ENCODE measurements at places on chromosomes 12 and 14.
A peak's percentile ranks its signal among the peaks of the same experiment; 100 is the strongest.

DNA sequence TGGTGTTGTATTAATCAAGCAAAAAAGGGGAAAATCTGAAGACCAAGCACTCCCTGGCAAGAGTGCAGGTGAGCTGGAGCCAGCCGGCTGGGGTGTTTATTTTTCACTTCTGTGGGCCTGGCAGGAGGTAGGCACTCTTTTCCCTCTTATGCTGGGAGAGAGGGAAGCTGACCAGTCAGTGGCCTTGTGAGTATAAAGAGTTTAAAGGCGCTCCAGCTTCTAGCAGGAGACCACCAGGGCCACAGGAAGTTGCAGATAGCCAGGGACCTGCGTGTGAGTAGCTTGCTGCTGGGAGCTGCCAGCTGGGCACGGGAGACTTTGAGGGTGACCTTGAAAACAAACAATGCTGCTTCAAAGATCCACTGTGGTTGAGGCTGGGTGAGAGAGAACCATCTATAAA is 217.4 kb upstream of the PWP1 start:
- no peaks in the 10 kb centered on the region for H3K36me3 ChIP-seq
- DNase-seq: no peak
- no peaks in the 10 kb centered on the region for H3K27me3 ChIP-seq
- no peak overlapping the region for H3K27ac ChIP-seq
- no peak overlapping the region for H3K4me3 ChIP-seq

DNA sequence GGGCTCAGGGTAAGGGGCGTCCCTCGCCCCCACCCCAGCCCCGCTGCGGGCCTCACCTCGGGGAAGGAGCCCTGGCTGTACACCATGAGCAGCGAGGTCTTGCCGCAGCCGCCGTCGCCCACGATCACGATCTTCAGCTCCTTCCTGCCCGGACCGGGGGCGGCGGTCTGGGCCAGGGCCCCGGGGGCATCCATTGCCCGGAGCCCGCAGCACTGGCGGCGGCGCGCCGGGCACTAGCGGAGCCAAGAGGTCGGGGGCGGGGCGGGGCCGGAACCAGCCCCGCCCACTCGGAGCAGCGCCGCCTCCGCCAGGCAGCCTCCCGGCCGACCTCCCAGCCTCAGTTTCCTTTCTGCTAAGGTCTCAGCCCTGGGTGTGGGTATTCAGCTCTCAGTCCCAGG is at the start of gene RHOF:
RHOF (minus strand) TSS at position 249 of the 398 bp plus-strand sequence; CDS start at position 194, 55 bp downstream.
- H3K27ac ChIP-seq: peak within 1 kb of the TSS; percentile 95
- peaks cover 36% of the 10 kb centered on the region for H3K36me3 ChIP-seq
- peaks cover 55% of the 10 kb centered on the region for H3K4me1 ChIP-seq
- no peaks in the 10 kb centered on the region for H3K27me3 ChIP-seq
- no peak for DNase-seq
- H3K4me3 ChIP-seq: peak within 1 kb of the TSS; percentile 94

- H3K36me3 ChIP-seq: peaks cover 15% of the 10 kb centered on the region
- H3K27me3 ChIP-seq: no peaks in the 10 kb centered on the region
- H3K4me3 ChIP-seq: no peak overlapping the region
Observed at GRCh38 chr12:116565963-116566362, 6.8 kb downstream of the MAP1LC3B2 start.

GRCh38 chr12:25695574-25695973 is 142.5 kb upstream of the LMNTD1 start:
- no peaks in the 10 kb centered on the region for H3K4me1 ChIP-seq
- H3K27ac ChIP-seq: no peak overlapping the region
- H3K36me3 ChIP-seq: no peaks in the 10 kb centered on the region
- H3K4me3 ChIP-seq: no peak overlapping the region

DNA sequence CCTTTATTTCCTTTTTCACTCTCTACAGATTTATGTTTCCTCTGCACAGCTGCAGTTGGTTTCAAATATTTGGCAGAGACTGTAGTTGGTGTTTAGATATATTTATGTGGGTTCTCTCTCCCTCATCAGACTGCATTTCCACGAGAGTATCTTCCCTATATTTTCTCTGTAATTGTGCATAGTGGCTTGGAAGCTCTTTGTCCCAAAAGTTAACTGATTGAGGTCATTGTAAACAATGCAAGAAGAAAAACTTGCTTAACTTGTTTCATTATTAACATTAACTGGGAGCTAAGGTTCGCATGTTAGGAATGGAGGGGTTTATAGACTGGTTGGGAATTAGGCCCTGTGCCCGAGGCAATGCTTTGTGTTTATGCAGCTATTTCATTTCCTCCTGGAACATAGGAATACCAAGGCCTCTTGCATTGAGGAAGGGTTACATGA is 216.9 kb upstream of the HMGA2 start:
- H3K4me3 ChIP-seq: no peak overlapping the region
- peaks cover 3% of the 10 kb centered on the region for H3K27me3 ChIP-seq
- H3K4me1 ChIP-seq: peaks cover 4% of the 10 kb centered on the region
- no peak overlapping the region for H3K27ac ChIP-seq
- no peaks in the 10 kb centered on the region for H3K36me3 ChIP-seq

GRCh38 chr14:53715193-53715721 is 241.4 kb downstream of the BMP4 start:
- H3K27ac ChIP-seq: no peak overlapping the region
- H3K4me1 ChIP-seq: no peaks in the 10 kb centered on the region
- H3K4me3 ChIP-seq: no peak overlapping the region
- no peak for DNase-seq
- H3K36me3 ChIP-seq: no peaks in the 10 kb centered on the region

DNA sequence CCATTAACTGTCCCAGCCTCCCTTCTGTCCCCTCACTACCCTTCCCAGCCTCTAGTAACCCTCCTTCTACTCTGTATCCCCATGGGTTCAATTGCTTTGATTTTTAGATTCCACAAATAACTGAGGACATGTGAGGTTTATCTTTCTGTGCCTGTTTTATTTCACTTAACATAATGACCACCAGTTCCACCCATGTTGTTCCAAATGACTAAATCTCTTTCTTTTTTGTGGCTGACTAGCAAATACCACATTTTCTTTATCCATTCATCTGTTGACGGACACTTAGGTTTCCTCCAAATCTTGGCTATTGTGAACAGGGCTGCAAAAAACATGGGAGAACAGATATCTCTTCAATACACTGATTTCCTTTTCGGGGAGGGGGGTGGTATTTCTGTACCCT is 65.7 kb downstream of the PRKD1 start:
- no peaks in the 10 kb centered on the region for H3K36me3 ChIP-seq

GRCh38 chr12:54956818-54957641 is 27.5 kb downstream of the TESPA1 start:
- peaks cover 74% of the 10 kb centered on the region for H3K4me1 ChIP-seq
- H3K36me3 ChIP-seq: peaks cover 94% of the 10 kb centered on the region
- H3K4me3 ChIP-seq: peak overlapping the region; percentile 47

DNA sequence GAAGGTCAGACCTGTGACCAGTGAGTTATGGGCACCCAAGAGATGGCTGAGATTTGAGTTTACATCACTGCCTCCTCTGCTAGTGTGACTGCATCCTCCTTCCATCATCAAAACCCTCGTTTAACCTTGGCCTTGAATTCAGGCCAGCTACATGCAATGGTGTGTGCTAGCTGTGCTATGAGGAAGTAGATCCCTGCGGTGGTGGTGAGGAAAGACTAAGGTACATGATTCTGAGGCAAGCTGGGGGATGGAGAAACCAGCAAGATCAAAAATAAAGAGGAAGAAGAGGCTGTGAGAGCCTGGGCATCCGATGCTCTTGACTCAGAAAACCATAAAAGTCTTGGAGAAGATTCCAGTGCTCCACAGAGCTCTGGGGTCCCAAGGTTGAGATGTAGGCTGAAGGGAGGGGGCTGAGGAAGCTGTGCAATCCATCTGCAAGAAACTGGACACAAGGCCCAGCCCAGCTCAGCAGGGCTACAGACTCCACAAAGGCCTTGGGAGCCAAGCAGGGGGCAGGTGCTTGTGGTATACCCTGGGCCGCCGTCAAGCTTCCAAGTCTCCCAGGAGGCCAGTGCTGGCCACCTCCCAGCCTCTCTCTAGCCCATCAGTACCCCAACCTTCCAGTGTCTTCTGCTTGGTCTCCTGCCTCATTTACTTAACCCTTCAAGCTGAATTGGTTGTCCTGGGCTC is 774.8 kb downstream of the VRK1 start:
- H3K4me1 ChIP-seq: no peaks in the 10 kb centered on the region
- no peak for DNase-seq
- H3K4me3 ChIP-seq: no peak overlapping the region
- H3K27me3 ChIP-seq: no peaks in the 10 kb centered on the region
- H3K27ac ChIP-seq: peak overlapping the region; percentile 55
- H3K36me3 ChIP-seq: peaks cover 1% of the 10 kb centered on the region

Data from T-helper 2 cell treated with Interferon-gamma antibody and Interleukin-4, amounts not matched to agents 5 μg/mL and 100 μg/mL, for 36 hours (primary cell).